ENCODE measurements at places on chromosomes 5 and 9. TPM values are rescaled to one million over a fixed set of nuclear protein-coding genes. Genes with fewer than 3 reads are reported as not detected.

DNA sequence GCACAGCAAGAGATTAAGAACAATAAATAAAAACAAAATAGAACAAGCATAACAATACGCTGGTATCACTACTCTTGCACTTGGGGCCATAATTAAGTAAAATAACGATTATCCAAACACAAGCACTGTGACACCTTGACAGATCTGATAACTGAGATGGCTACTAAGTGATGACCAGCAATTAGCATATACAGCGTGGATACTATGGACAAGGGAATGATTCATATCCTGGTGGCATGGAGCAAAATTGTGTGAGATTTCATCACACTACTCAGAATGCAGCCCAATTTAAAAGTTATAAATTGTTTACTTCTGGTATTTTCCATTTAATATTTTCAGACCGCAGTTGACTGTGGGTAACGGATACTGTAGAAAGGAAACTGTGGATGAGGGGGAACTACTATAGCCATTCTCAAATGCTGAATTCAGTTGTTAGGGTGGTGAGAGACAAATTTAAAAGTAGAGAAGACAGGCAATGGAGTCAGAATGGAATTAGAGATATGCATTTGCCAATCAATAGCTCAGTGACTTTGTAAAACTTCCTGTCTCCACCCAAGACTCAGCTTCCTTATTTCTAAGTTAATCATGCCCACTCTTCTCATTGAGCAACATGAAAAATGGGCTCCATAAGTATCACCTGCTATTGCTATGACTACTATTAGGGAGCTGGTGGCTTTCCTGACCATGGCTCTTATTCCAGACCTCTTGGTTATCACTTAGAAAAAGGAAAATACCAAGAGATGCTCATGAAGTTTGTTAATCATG, 300.8 kb downstream of the TRIM32 start:
- no peak for DNase-seq

- DNase-seq, result peak; percentile 6
Measured at GRCh38 chr5:134136221-134136631, 21.7 kb downstream of the TCF7 start.

DNA sequence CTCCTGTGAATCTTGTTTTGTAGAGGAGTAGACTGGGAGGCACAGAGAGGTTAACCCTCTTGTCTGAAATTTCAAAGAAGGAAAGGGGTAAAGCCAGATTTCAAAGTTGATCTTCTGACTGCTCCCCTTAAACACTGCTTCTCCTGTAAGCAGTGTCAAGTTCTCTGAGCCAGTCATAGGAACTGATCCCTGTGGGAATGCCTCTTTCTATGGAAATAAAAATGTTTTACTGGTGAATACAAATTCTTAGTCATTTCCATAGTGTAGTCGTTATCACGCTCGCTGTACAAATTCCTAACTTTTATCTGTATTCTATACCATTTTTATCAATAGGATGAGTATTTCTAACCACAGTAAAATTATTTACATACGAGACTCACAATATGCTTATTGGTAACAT, 66.3 kb upstream of the PRRC1 start:
- DNase-seq, result no peak

DNA sequence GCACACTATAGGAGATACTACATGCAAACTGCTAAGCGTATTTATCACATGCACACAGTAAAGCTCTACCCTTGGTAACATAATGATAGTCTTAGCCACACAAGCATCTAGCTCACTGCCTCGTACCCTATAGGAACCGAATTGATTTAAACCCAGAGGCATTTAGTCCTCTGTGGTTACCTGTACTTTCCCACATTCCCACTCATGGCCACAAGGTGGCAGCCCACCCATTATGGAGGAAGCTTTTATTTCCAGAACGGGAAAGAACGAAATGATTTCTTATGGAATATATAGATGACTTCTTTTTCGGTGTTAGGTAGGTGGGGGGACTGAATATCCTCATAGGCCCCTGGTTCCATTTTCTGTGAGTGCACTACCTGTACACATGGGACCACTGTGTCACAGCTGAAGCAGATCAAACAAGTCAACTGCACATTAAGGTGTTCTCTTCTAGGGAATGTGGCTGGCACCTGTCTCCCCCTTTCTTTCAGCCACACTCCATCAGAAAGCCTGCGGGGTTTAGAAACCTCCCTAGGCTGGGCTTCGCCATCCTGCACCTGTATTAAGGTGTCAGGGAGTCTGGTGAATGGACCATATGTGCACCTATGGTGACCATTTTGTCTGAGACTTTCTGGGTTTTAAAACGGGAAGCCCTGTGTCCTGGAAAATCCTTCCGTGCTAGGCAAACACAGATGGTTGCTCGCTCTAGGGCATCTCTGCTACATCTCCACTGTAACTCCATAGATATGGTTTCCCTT, 313.2 kb downstream of the SLIT3 start:
- DNase-seq, result peak; percentile 79

- no peak for DNase-seq
Measured at GRCh38 chr5:179231309-179231708, 114.0 kb downstream of the ADAMTS2 start.

Gene EPB41L4B
- total RNA-seq, result 0.23 TPM
